Right renal pelvis (tissue), 4 donors: ENCODE measurements at places on chromosomes 12 and 14. TPM values are rescaled to one million over a fixed set of nuclear protein-coding genes. Genes with fewer than 3 reads are reported as not detected.

DNA sequence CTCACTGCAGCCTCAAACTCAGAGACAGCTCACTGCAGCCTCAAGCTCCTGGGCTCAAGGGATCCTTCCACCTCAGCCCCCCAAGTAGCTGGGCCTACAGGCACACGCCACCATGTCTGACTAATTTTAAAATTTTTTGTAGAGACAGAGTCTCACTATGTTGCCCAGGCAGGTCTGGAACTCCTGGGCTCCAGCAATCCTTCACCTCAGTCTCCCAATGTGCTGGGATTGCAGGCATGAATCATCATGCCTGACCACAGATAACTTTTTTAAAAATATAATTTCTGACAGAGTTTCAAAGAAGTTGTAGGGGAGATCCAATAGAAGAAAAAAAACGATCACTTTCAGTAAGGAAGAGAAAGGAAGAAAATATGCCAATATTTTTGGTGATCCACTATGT, 189.7 kb upstream of the CDKN3 start:
- DNase-seq = no peak

DNA sequence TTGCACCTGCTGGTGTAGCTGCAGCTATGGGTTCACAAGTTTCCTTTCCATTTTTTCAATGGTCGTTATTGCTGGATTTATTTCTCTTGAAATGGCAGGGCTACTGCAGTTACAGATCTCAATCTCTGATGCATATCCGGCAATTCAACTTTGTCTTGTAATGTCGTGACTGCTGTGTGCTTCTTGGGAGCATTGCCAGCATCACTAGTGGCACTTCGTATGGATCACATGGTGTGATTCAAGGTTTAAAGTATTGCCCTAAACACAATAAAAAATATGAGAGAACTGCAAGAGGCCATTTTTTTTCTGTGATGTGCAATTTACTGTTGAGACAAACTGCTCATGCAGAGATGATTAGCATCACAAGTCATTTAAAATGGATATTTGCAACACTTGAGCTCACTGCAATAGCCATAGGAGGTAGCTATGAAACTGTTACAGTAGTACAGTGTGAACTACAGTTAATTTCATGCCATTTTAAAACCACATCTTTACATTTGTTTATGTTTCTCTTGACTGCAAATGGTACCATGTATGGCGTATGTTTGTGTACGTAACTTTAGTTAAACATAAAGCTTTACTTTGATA, 217.4 kb upstream of the PDE3A start:
- no peak for DNase-seq

DNA sequence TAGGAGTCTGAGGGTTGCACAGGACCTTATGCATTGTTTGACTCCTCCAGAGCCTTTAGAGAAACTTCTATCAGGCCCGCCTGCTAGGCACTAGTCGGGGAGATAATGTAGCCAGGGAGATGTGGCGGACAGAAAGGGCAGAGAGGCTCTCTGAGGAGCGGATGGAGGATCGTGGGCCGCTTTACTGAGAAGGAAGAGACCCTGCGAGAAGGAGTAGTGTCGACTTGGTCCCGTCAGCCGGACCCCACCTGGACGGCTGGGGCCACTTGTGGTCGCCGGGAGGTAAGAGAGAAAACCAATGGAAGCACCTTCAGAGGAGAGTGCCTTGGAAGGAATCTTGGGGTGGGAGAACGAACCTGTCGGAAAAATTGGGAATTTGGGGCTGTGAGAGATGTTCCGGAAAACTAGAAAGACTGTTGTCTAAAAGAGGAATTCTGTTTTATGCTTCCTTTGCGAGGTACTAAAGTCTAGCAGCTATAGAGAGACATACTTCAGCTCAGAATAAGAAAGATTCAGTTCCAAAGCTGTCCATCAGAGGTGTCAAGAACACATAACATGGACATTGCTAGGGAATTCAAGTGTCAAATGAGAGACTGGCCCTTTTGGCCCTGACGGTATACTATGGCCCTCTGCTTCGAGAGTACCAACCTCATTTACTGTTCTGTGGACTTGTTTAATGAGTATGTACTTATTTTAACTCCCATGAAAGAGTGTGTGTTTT, 660 bp upstream of the MCRS1 start:
- DNase-seq = no peak

Gene SOAT2
- polyA plus RNA-seq = 1.2 TPM

DNA sequence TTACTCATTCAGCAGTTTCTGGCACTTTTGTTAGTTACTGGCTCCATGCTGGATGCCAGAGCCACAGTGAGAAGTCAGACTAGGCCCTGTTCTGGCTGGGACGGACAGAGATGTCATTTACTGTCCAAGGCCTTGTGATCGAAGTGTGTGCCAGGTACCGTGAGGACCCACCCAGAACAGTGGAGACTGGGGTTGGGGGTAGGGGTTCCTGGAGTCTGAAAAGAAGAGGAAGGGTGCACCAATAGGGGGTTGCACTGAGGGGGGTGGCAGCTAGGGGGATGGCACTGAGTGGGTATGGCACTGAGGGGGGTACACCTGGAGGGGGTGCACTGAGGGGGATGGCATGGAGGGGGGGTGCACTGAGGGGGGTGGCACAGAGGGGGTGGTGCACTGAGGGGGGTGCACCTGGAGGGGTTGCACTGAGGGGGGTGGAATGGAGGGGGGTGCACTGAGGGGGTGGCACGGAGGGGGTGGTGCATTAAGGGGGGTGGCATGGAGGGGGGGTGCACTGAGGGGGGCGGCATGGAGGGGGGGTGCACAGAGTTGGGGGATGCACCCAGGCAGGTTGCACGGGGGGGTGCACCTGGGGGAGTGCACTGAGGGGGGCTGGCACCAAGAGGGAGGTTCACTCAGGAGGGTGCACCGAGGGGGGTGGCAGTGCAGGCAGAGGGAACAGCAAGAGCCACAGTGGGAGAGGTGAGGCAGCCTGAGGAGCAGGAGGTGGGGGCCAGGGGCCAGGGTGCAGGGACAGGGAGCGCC, 10.6 kb upstream of the CYP46A1 start:
- DNase-seq = no peak

Gene SLC4A8
- polyA plus RNA-seq = 3.8 TPM

- DNase-seq = no peak
Measured at GRCh38 chr12:41466300-41466699, 278.2 kb downstream of the PDZRN4 start.

DNA sequence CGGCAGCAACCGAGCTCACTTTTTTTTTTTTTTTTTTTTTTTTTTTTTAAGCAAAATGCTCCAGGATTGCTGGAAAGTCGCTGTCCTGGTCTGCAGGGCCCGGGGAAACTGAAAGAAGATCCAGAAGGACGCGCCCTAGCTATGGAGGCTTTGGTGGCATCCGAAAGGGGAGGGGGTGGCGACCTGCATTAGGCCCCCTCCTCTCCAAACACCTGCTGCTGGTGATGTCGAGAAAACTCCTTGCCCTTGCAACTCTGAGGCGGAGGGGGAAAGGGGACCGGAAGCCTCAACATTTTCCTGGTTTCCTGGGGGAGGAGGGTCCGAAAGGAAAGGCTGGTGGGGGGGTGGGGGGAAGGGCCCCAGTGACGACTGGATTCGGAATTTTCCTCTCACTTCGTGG, 421.1 kb downstream of the VRK1 start:
- DNase-seq = no peak

DNA sequence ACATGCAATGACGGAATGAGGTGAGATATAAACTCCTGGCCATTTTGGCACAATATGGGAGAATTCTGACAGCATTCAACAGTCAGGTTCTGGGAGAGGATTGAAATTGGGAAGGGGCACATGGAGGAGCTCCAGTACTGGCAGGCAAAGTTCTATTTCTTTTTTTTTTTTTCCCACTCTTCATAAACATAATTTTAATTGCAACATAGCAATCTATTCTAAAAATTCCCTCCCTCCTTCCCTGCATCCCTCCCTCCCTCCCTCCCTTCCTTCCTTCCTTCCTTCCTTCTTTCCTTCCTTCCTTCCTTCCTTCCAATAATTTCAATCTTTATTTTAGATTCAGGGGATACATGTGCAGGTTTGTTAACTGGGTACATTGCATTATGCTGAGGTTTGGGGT, 93.2 kb downstream of the PTCSC3 start:
- DNase-seq = no peak

Gene MYF6
- polyA plus RNA-seq = not detected

GRCh38 chr14:103551338-103551762, 11.1 kb downstream of the BAG5 start:
- DNase-seq = no peak

GRCh38 chr14:74134484-74134883, 49.7 kb downstream of the LIN52 start:
- DNase-seq = no peak

GRCh38 chr14:99304208-99304607, 32.2 kb upstream of the BCL11B start:
- DNase-seq = no peak

GRCh38 chr14:106875503-106875902, 1349.1 kb downstream of the TMEM121 start:
- DNase-seq = no peak

DNA sequence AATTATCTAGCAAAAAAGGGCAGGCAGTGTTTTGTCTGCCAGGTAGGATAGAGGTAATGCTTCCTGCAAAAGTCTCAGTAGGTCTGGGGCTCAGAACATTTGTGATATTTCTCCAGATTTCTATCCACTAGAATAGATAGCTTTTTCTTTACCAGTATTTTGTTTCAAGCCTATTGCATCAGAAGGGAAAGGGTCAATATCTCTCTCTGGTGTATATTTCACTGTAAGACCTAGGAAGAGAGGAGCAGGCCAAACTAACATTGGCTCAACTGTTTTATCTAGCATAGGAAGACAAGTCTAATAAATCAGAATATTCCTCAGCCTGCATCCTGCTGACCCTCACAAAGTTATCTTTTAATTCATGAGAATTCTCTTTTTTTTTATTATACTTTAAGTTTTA, 106.7 kb upstream of the DAAM1 start:
- no peak for DNase-seq

Gene ARID2
- polyA plus RNA-seq = 34.2 TPM

GRCh38 chr12:111182382-111182781, 186.5 kb downstream of the PHETA1 start:
- no peak for DNase-seq
